ENCODE measurements at places on chromosomes 5 and 9.

DNA sequence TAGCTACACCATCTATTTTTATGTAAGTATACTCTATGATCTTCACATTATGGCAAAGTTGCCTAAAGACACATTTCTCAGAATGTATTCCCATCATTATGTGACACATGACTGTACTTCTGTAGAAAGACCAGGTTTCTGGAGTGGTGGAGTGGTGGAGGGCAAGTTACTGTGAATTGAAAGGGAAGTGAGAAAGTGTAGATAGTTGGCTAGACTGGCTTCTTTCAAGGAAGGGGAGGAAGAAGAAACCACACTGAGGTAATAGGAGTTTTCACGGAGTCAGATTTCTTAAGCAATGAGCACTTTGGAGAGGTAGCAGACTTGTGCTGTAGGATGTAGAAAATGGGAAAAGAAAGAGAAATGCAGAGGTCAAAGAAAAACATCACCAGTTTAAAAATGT is 50.9 kb upstream of the EQTN start:
- DNase-seq = no peak

DNA sequence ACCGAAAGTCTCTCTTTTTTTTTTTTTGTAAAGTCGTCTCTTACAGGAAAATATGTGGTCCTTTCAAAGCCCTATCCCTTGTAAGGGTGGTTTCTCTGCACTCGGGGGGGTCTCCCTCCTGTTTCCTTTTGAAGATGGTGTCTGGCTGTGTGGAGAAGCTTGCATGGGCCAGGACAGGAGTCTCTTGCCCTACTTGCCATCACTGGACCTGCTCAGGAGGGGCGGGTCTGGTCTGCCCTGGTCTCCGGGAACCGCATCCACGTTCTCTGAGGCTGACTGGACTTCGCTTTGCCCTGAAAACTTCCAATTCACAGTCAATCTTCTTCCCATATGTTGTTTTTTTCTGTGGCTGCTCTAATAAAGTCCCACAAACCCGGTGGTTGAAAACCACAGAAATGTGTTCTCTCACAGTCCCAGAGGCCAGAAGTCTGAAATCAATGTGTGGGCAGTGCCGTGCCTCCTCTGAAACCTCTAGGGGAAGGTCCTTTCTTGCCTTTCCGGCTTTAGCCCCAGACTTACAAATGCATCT is 92.9 kb upstream of the IER5L start:
- DNase-seq = no peak

DNA sequence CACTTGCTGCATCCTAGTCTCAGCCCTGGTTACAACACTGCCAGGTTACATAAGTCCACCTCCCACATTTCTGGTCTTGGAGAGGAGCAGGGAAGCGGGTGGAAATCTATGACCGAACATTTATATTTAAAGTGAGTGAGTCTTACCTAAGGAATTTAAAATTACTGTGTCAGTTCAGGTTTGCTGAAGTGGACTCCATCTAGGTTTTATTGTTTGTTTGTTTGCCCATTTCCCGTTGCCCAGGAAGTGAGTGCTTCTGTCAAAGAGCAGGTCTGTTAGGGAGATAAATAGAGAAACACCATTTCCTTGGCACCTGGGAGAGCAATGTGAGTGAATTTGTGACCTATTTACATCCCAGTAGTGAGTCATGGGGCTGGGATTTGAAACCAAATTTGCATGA is 179.5 kb downstream of the KIF4B start:
- DNase-seq = no peak

DNA sequence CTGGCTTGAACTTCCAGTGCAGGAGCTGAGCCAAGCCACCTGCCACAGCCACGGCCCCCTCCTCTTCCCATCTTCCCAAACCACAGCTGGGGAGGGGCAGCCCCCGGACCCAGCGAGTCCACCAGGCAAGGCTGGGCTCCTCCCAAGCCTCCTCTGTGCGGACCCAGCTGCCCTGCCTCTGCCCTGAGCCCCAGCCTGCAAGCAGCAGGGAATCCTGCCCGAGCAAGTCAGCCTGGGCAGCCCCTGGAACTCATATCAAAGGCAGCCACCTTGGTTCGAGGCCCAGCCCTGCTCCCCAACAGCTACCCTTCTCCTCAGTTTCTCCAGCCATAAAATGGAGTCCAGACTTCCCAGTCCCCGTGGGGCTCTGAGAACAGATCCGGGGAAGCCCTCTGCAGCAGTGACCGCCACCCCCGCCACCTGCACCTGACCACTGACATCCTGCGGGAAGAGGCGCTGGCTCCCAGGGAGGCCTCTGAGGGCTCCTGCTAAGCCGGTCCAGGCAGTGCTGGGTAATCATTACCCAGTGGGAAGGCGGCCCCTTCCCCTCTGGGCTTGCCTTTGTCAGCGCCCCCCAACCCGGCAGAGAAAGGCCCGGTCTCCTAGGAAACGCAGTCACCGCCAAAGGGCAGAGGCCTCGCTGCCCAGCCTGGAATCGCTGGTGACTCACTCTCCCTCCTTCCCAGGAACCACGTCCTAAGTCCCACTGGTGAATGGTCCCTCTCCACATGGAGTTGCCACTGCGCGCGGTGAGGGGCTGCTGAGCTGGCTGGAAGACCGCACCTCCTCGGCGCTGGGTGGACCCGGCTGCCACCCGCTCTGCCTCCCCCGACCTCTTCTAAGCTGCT is 1.5 kb downstream of the VAV2 start:
- DNase-seq = no peak

DNA sequence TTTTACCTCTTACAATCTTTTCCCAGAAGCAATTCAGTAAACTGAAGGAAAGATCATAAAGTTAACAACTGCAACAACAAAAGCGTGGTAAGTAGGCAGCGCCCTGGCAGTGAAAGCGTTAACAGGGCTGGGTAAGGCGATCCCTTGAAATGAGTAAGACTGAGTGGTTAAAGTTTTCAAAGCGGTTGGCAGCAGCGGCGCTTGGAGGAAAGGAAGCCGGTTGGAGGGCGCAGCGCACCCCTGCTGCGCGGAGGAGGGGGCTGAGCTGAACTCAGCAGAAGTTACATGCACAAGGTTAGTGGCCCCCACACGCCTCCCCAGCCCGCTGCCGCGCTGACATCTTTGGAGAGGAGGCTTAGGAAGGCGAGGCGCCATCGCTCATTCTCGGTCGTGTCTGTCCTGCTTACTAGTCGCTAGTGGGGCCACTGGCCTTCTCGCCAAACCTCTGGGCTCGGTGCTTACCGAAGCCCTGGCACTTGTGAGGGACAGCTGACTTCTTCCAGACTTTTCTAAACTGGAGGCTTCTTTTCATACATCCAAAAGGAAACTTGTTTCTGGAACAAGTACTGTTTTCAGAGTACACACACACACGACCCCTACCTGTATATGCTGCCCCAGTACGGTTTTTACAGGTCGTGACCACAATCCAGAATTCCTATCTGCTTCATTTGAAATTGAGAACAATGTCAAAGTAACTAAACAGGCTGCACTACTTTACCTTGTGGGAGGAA is at the start of gene SH3RF2:
Gene SH3RF2 (plus strand): TSS at position 178 of the 731 bp plus-strand sequence. CDS start 1,351 bp downstream, outside the sequence.
- no peak for DNase-seq

GRCh38 chr9:89467278-89467625 is 30.7 kb downstream of the SEMA4D start:
- DNase-seq = no peak

DNA sequence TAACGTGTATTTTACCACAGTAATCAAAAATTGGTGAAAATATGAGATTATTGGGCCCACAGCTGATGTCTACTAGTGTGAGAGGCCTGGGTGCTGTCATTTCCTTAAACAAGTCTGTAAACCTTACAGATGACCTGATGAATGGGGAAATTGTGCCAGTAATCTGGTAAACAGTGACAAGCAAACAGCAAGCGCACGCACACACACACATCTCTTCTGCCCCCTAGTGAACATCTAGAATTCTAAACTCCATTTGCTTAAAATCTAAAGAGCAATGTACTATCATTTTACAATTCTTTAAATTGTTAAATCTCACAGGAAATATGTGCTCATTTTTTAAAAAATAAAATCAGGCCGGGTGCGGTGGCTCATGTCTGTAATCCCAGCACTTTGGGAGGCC is 7.5 kb upstream of the RAPGEF1 start:
- DNase-seq = peak; percentile 10

GRCh38 chr9:136522314-136523237 is 23.3 kb downstream of the NOTCH1 start:
- no peak for DNase-seq

- DNase-seq = no peak
Observed at GRCh38 chr9:92435263-92435662, 11.0 kb upstream of the OMD start.

DNA sequence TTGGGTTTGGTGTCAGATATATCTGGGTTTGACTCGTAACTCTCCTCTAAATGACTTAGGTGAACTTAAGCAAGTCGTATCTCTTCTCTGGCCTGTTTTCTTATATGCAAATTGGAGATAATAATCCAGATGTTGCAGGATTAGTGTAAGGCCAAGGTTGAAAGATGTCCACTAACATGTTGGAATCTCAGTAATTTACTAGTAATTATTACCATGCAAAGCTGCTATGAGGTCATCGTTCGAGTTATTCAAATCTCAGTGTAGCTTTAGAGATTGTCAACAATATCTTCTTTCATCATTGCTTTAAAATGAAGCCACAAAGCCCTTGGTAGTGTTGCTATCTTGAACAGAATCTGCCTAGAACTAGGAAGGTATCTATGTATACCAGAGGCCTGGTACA is 437.7 kb upstream of the KLF4 start:
- DNase-seq = no peak

- DNase-seq = no peak
Observed at GRCh38 chr5:177357459-177358351, at the start of gene RGS14. Gene RGS14 (plus strand): TSS chr5:177357924. CDS start chr5:177358025, 101 bp downstream.

DNA sequence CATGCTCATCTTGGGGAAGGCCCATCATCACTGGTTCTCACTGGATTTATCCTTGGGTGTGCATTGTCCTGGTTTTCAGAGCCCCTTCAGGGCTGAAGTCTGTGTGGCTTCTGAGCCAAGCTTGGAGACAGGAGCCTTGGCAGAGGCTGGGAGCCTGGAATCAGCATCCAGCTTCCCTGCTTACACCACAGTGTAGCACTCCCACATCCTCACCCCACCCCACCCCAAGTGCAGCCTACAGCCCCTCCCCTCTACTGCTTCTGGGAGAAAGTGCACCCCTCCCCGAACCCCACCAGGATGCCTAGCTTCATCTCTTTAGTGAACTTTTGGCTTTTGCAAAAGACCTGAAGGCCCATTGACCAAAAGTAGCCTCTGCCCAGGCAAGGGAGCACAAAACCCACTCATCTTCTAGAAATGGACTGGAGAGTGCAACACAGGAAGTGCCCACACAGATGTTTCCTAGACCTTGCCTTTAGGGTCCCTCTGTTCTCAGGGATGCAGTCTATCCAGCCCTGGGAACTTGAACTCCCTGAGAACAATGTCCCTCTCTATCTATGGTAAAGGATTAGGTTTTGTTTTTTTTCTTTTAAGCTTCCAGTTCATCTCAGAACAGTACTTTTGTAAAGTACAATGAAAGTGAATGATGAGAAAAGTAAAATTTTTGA is 189.7 kb downstream of the PALM2AKAP2 start:
- no peak for DNase-seq

GRCh38 chr5:21164425-21164824 is 1176.4 kb upstream of the CDH18 start:
- DNase-seq = no peak

DNA sequence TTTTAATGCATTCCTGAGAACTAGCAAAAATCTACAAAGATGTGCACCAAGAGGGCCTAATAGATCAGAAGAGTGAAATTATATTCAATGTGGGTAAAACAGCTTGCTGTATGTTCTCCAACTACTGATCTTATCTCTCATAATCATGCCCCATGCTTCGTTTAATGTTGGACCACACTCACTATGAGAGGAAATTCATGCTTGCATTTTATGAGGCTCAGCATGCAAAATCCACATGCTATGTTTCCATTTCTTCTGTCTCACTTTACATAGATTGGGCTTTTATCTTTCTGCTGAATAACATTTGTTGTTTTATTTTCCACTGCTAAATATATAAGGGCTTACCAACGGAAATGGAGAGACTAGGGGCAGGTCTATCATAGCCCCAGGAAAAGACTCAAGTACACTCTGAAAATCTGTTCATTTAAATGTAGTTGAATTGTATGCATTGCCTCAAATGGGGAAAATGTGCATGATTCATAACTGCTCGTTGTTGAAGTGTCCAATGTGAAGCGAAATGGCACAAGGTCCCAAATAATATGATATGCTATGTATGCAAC is 474.2 kb downstream of the EFNA5 start:
- DNase-seq = no peak

GRCh38 chr5:8436924-8437323 is 568.0 kb downstream of the MTRR start:
- DNase-seq = no peak

- no peak for DNase-seq
Observed at GRCh38 chr9:124660341-124660801, 110.7 kb downstream of the NR6A1 start.

DNA sequence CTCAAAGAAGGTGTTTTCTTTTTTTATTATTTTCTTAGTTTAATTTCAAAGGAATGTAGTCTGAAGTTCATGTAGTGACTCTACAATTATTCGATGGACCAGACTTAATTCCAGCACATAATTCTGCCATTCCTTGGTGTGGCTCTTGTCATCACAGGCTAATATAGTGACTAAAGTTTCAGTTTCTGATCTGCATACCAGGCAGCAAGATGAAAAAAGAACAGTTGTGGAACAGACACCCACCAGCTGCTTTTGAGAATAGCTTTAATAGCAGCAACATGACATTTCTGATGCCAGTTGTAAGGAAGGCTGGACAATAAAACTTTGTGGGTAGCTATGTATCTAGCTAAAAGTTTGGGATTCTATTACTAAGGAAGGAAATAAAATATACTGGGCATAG is 676.3 kb upstream of the GRAMD2B start:
- no peak for DNase-seq

- DNase-seq = no peak
Observed at GRCh38 chr9:1875921-1876448, 139.2 kb upstream of the SMARCA2 start.

GRCh38 chr9:96062031-96062430 is 186.5 kb downstream of the ERCC6L2 start:
- DNase-seq = no peak

DNA sequence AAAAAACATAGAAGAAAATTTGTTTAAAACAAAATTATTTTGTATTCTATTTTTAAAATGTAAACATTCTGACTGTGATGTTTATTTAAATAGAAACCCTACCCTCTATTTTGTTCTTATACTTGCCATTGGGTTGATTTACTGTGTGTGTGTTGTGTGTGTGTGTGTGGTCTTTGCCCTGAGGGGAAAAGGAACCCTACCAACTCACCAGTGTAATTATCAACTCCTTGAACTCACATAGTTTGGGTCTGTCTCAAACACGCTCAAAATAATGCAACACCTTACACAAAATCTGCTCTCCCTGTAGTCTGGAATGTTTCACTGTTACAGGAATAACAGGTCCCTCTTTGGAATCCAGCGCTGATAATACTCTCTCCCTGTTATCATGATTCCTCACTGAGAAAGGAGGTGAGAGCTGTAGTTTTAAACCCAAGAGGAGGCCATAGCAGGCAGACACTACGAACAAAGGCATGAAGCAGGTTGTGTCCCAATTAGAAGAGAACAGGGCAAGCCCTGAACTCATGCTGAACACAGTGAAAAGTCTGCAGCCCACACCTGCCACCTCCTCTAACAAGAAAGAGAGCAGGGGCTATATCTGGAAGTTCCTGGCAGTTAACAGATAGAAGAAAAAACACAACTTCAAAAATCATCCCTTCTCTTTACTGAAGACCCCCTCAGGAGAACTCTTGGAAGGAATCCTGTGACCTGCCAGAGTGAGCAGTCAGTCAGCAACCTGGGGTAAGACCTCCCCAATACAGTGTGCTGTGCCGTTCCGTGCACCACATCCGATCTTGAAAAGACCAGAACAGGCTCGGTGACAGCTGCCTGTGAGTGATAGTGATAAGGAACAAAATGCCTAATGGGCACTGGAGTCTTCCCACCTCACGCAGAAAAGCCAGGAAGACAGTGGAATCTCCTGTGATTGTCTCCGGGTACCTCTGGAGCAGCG is 608.1 kb upstream of the ADAMTS16 start:
- no peak for DNase-seq

- DNase-seq = no peak
Observed at GRCh38 chr5:13932011-13932410, 12.5 kb downstream of the DNAH5 start.
